Chondrocyte (in vitro differentiated cells): ENCODE measurements at places on chromosomes 2 and 18.

DNA sequence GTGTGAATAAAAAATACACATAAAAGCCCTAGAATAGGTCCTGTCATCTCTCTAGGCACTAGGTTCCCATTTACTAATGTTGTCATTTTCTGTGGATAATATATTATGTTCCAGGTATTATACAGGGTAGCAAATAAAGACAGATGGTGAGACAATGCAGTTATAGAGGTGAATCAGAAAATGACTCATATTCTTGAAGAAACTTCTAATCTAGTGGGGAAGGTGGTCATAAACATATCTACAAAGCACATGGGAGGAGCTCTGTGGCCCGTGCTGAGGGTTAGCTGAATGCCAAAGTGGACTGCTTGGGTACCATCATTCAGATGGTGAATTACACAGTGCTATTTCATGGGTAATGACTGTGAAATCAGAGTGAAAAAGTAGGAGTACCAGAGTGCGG, 700.9 kb downstream of the ERBB4 start:
- DNase-seq: no peak

- DNase-seq: no peak
Measured at GRCh38 chr18:3037423-3037915, 24.5 kb upstream of the LPIN2 start.

- DNase-seq: no peak
Measured at GRCh38 chr18:44238454-44238853, 442.2 kb upstream of the SETBP1 start.

DNA sequence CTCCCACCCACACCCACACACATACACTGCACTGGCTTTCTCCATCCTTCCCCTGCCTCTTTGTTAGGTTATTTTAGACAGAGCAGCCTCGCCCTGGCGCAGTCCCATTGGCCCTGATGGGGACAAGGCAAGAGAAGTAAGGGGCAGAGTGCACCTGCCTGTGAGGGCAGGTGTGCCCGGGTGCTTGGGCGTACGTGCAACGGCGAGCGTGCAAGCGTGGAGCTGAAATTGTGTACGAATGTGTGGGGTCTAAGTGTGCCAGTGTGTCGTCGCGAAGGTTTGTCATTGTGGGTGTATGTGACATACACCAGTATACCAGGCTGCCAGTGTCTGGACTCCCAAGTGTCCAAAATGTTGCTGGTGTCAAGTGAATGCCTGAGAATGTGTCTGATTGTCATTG, 544 bp downstream of the LRATD1 start:
- no peak for DNase-seq

DNA sequence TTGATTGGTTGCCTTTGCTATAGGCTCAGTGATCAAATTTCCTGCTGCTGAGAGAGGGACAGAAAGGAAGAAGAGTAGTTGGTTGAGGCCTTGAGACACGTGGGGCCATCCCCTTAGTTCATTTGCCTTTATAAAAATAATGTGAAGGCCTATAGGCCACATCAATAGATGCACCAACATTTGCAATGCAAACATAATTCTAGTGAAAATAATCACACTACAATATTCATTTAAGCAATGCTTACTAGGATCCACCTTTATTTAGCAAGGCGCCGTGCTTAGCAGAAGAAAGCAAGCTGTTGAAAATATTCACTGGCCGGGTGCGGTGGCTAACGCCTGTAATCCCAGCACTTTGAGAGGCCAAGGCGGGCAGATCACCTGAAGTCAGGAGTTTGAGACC, 105.3 kb upstream of the CXCR4 start:
- DNase-seq: no peak

DNA sequence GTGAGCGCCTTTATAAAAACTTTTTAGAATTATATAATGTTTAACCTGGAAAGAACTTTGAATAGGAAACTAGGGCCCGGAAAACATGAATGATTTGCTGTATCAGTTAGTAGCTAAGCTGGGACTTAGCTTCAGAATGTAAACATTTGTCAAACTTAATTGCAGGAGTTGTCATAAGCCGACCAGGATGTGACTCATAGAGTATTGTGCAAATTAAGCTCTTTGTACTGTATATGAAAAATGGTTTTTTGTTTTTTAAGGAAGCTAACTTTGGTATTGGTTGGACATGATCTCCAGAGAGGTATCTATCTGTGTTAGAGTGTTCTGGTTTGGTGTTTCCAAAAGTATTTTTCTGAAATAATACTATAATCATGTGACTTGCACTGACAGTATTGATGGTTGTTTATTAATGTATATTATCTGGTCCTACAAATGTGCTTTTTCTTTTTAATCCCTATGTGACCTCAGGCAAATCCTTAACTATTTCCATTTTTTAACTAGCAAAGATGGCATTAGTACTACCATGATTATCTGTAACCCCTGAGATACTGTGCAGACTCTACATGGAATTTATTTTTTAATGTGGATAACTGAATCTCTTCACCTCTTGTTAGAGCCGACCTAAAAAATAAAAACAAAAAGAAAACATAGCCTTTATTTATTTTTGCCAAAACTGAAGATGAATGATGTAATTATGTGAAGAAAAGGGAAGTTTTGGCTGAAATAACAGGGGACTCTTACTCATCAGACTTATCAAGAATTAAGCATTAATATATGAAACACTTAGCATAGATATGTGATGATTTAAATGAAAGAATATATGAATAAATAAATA, 11.7 kb downstream of the YIPF4 start:
- DNase-seq: no peak

DNA sequence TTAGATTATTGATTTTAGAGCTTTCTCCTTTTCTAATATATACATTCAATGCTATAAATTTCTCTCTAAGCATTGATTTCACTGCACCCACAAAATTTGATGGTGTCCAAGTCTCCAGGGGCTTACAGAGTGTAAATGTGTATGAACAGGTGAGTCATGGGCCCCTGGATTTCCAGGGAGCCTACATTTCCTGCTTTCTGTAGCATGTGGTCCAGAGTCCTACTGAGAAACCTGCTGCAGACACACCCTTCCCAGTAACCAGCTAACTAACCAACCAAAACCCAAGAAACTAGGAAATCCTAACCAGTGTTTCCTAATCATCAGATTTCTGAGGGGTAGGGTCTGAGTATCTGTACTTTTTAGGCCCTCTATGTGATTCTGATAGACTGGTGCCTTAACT, 39.5 kb upstream of the TANC1 start:
- no peak for DNase-seq

DNA sequence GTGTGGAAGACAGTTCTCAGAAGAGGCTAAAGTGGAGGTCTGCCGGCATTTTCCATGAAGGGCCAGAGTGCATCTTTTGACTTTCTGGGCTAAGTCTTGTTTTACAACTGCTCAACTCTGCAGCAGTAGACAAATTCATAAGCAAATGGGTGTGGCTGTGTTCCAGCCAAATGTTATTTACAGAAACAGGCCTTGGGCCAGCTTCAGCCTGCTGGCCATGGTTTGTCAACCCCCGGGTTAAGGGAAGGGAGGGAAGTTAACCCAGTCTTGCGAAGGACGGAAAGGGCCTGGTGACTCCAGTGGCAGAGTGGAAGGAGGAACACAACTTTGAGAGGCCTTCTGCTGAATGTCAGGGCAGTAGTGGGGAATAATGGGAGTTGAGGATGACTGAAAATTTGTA, 34.3 kb upstream of the NCKAP5 start:
- no peak for DNase-seq

GRCh38 chr2:141791521-141791920, 339.3 kb downstream of the LRP1B start:
- no peak for DNase-seq

DNA sequence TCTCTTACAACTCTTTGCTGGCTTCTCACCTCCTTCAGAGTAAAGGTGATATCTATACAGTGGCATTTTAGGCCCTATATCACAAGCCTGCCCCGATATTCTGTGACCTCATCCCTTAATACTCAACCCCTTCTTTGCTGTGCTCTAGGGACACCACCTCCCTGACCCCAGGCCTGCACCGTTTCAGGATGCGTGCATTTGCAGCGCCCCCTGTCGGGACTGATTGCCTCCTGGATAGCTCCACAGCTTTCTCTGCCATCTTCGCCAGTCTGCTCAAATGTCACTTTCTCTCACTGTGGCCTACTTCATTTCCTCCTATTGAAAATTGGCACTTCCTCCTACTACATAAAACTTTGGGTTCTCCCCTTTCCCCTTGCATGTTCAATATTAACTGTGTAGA, 289.6 kb downstream of the SOCS6 start:
- DNase-seq: no peak

DNA sequence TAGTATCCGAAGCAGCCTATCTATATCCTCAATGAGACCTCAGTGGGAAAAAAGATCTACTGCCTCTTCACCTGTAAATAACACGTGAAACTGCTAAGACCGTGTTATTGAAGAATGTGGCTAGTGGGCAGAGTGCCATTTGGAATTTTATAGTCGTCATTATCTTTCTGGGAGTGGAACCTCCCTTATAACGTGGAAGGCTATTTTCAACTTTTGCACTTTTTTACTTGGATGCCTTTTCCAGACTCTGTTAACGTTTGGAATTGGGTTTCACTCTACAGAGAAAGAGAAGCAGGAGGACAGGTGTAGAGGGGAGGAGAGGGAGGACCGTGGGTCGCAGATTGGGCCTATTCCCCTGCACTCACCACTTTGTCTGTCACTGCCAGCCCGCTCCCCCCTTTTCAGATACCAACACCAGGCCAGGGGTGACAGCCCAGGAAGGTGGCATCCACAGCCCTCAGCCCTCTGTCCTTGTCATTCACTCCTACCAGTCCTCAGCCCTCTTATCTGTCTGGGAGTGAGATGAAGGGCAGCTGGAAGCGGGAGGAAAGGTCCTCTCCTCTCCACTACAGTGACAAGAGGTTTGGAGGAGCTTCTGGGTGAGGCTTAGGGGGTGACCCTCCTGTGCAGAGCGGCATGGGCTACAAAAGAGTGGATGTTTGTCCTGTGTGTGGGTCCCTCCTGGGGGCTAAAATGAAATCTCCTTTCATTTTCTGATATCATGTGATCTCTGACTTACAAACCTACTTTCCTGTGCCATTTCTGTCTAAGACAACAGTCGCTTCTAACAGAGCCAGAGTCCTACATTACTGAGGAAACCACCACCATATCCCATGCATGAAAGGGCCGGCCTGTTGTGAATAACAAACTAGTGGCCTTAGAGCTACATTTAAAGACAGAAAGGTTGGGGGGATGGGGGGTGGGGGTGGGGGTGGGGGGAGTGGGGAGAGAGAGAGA, 23.9 kb upstream of the CEP68 start:
- no peak for DNase-seq

DNA sequence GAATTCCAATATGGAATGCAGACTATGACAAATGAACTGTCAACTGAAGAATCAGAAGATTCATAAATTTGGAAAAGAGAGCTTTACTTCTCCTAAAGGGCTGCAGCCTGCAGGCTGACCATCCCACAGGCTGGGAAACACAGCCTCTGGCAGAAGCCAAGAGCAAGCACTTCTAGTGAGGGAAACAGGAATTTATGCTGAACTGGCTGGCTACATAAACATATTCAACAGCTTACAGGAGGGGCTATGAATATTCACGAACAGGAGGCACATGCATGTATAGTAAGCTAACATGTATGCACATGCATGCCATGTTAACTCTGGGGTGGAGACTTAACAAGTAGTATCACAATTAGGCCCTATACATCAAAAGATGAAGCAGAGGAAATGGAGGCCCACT, 17.6 kb downstream of the HIBCH start:
- no peak for DNase-seq

DNA sequence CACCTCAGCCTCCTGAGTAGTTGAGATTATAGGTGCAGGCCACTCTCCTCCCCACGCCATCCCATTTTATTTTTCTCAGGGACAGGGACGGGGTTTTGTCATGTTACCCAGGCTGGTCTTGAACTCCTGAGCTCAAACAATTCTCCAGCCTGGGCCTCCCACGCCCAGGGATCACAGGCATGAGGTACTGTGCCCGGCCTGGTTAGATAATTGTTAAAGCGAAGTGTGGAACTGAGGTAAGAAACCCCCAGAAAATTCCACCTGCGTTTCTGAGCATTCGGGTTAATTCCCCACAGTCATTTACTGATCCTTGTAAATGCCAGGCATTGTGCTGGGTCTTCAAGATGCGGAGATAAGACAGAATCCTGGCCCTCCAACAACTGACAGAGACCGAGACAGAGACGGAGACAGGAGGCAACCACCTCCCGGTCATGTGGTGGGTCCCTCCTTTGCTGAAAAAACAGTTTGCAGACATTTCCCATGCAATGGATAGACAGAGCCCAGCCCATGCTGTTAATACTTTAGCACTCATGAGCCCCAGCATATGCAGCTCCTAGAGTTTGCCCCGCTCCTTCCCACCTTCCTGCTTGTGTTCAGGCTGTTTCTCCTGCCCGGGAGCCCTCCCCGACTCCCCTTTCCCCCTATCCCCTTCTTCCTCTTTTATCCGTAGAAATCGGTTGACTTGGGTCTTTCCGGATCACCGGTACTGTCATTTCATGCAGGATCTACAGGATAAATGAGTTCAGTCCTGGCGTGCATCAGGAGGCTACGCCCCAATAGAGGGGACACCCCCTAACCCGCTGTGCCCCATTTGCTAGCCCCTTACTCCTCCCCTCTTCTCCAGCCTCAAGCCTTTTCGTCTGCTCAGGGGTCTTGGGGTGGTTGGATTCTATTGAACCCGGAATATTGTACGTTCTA, 1.6 kb upstream of the RHOB start:
- DNase-seq: no peak

- DNase-seq: no peak
Measured at GRCh38 chr18:7779211-7779610, 212.1 kb downstream of the PTPRM start.

GRCh38 chr18:48023334-48024008, 93.0 kb upstream of the SMAD2 start:
- DNase-seq: no peak

DNA sequence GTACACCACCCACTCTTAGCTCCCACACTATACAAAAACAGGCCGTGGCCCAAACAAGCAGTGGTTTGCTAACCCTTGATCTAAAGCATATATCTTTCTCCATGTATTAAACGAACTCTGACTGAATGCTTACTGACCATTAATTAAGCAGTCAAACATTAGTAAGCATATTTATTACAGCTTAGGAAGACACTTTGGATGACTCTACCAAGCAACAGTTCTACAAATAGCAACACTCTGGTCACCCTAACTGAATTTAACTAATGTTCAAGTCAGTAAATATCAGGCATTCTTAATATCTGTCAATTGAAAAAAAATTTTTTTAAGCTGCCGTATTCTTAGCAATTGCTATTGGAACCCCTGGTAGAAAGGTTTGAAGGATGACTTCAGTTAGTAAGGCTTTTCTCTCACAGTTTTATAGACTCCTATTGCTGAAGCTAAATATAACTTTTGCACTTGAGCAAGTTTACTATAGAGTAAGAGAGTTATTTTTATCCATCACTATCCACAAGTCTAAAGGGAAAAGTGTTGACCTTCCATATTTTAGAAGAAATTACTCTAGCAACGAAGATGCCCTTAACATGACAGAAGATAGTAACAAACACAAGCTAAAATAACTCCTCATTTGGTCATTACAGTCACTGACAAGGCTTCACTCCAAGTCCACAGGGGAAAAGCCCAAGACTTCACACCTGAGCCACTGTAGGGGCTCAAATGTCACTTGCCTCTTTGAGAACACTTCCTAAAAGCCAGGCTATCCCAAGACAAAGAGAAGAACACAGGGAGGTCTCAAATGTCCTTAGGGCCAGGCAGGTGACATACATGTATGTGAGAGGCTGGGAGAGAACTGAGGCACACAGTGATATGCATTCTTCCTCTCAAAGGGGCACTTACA, 74.4 kb downstream of the RTN4 start:
- no peak for DNase-seq
